ENCODE measurements at places on chromosomes 13 and 19. TPM values are rescaled to one million over a fixed set of nuclear protein-coding genes. Genes with fewer than 3 reads are reported as not detected.

BRCA2 gene
- 6.6 TPM for total RNA-seq

SERPINE3 gene
- total RNA-seq = not detected

CEACAM20 gene
- not detected for total RNA-seq

PTPRH gene
- not detected for total RNA-seq

PINLYP gene
- total RNA-seq = 7.8 TPM
